Upper lobe of right lung (tissue), 1 donor: ENCODE measurements at places on chromosomes 13 and 19. TPM values are rescaled to one million over a fixed set of nuclear protein-coding genes. Genes with fewer than 3 reads are reported as not detected.

The OR7G1 gene
- not detected for total RNA-seq

DNA sequence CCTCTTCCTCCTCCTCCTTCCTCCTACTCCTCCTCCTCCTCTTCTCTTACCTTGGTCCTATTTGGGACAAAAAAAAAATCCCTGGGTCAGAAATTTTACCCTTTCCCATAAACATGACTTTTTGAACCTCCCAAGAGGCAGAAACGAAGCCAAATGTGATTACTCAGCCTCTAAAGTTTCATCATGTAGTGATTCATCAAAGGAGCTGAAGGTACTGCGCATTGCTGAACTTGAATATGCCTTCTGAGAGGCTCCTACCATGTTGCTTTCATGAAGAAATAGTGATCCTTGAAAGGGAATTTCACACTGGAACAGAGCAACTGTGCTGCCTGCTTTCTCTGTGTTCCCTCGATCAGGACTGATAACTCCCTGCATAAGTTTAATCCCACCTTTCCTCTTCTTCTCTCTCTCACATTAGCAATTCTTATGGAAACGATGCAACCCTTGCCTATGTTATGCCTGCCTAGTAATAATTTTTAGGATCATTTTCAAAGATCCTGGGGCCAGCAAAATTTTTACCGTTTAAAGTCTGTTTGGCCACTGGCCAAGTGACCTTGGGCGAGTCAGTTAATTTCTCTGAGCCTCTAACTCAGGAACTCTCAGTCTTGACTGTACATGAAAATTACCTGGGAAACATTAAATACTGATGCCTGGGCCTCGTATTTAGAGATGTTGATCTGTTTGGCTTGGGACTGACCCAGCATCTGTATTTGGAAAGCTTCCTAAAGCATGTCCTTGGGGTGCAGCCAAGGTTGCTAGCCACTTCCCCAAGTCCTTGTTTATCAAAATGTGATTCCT lies 149.5 kb downstream of the DCT start:
- no peak for DNase-seq
- no peak overlapping the region for H3K27ac ChIP-seq
- no peak overlapping the region for H3K4me3 ChIP-seq

- peak; percentile 75 for DNase-seq
- peaks cover 21% of the 10 kb centered on the region for H3K36me3 ChIP-seq
- H3K4me3 ChIP-seq, result peak overlapping the region; percentile 4
- peak overlapping the region; percentile 82 for H3K27ac ChIP-seq
- H3K27me3 ChIP-seq, result no peaks in the 10 kb centered on the region
- H3K4me1 ChIP-seq, result peaks cover 78% of the 10 kb centered on the region
These were observed 53.4 kb downstream of the TSSK6 start for GRCh38 chr19:19461671-19462622.

DNA sequence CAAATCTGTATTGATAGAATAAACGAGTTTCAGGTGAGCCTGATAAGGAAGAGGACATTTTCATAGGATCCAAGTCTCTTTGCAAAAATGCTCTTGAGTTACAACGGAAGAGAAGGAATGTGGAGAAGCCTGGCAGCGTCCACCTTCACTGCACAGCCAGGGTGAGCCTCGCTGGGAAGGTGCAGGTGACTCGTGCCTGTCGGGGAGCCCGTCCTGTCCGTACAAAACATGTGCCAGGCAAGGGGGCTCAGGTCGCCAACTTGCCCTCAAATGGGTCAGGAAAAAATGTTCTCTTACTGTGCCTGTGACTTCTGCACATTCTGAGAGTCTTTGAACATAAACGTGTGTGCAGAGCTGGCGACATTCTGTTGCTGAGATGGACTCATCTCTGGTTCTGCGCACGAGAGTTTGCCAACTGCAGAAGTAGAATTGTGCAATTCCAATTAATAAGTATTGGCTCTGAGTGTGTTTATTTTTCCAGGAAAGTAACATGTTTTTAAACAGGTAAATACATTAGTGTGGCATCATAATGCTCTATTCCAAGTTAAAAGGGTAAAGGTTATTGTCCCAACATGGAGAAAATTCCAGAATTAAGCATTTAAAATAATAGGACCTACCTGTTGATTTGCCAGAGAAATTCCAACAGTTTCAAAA lies 28.6 kb downstream of the NAXD start:
- no peaks in the 10 kb centered on the region for H3K27me3 ChIP-seq
- H3K4me3 ChIP-seq, result no peak overlapping the region
- H3K4me1 ChIP-seq, result no peaks in the 10 kb centered on the region
- no peak for DNase-seq
- no peak overlapping the region for H3K27ac ChIP-seq

DNA sequence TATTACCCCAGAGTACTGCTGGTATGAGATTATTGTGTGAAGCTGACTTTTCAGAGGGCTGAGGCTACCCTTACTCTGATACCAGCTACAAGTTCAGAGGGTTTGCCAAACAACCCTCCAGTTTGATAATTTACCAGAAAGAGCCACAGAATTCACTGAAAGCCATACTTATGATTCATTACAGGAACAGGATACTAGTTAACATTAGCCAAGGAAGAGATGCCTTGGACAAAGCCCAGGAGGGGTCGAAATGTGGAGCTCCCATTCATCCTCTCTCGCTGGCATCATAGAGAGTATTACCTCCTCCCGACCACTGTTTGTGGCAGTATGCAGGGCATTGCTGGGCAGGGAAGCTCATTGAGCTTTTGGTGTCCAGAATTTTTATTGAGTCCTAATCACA lies 364.3 kb downstream of the KCNRG start:
- no peak overlapping the region for H3K4me3 ChIP-seq

DNA sequence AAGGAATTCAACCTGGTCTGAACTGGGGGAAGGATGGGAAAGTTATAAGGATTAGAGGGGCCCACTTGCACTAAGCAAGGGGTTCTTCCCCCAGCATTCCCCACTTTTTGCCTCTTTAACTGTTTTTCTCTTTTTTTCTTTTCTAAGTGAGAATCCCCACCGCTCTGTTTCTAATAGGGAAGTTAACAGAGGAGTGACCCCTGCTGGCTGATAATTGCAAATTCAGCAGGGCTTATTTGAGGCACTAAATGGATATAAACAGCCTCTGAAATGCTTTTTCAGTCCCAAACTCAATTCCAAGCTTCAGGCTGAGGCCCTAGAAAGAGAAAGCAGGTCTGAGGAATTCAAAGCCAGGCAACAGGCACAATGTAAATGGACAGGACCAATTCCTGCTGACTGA lies 38.2 kb upstream of the CEACAM21 start:
- no peak for DNase-seq
- H3K4me1 ChIP-seq, result peaks cover 27% of the 10 kb centered on the region
- H3K36me3 ChIP-seq, result no peaks in the 10 kb centered on the region

DNA sequence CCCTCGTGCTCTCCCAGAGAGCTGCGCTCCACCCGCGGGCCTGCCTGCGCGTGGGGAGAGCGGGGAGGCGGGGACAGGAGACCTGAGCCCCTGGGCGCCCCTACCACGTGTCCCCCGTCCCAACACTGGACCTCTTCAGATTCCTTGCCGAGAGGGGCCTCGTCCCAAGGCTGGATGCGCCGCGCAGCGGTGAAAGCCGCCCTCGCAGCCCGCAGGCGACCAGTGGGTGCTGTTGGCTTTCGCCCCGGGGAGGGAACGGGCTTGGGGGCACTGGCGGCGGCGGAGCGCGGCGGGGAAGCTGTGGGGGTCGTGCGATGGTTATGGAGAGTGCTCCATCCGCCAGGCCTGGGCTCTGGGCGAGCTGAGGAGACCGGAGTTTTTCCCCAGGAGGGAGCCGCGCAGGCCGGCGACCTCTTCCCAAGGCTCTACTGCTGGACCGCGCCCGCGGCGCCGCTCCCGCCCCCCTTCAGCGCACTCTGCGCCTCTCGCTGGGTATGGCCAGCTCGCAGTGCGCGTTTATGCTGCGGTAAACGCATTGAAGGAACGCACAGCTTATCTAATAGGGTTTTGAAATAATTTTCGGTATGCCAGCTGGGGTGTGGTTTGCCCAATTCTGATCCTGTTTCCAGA lies 17.2 kb upstream of the RNF17 start:
- no peak overlapping the region for H3K27ac ChIP-seq
- peak overlapping the region; percentile 19 for H3K4me3 ChIP-seq
- H3K27me3 ChIP-seq, result peaks cover 35% of the 10 kb centered on the region
- no peak for DNase-seq

- H3K4me3 ChIP-seq, result peak overlapping the region; percentile 58
- peaks cover 42% of the 10 kb centered on the region for H3K27me3 ChIP-seq
- H3K36me3 ChIP-seq, result no peaks in the 10 kb centered on the region
These were observed 2.5 kb downstream of the ICAM5 start for GRCh38 chr19:10292206-10292788.

The ATCAY gene
- total RNA-seq, result not detected

DNA sequence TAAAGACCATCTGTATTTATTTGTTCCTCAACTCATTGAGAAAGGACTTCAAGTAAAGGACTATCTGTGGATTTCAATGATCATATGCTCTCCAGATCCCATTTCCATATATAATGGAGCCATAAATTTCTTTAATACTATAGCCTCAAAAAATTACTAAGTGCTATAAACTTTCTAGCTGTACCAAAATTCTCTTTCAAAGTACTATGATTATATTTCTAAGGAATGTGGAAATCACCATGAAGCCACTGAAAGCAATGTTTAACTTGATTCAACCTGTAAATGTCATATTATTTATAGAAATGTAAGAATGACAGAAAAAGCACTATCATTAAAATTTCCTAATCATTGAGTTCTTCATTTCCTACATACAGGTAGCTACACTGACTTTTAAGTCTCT lies 20.7 kb downstream of the TBC1D4 start:
- H3K27ac ChIP-seq, result no peak overlapping the region
- no peak for DNase-seq
- no peaks in the 10 kb centered on the region for H3K4me1 ChIP-seq
- H3K36me3 ChIP-seq, result no peaks in the 10 kb centered on the region
- H3K27me3 ChIP-seq, result no peaks in the 10 kb centered on the region

- DNase-seq, result no peak
- H3K27ac ChIP-seq, result no peak overlapping the region
- H3K27me3 ChIP-seq, result peaks cover 37% of the 10 kb centered on the region
- H3K36me3 ChIP-seq, result no peaks in the 10 kb centered on the region
- peaks cover 10% of the 10 kb centered on the region for H3K4me1 ChIP-seq
These were observed 1.7 kb upstream of the SLITRK5 start for GRCh38 chr13:87669379-87669978.

GRCh38 chr13:47890146-47890814 lies 110.8 kb downstream of the SUCLA2 start:
- H3K4me3 ChIP-seq, result no peak overlapping the region
- no peak for DNase-seq
- H3K27me3 ChIP-seq, result no peaks in the 10 kb centered on the region
- H3K36me3 ChIP-seq, result no peaks in the 10 kb centered on the region
- H3K4me1 ChIP-seq, result no peaks in the 10 kb centered on the region
- H3K27ac ChIP-seq, result no peak overlapping the region

- no peaks in the 10 kb centered on the region for H3K4me1 ChIP-seq
- H3K4me3 ChIP-seq, result no peak overlapping the region
- peaks cover 12% of the 10 kb centered on the region for H3K27me3 ChIP-seq
- no peaks in the 10 kb centered on the region for H3K36me3 ChIP-seq
- no peak overlapping the region for H3K27ac ChIP-seq
These were observed 14.1 kb upstream of the PCDH8 start for GRCh38 chr13:52862358-52863206.

DNA sequence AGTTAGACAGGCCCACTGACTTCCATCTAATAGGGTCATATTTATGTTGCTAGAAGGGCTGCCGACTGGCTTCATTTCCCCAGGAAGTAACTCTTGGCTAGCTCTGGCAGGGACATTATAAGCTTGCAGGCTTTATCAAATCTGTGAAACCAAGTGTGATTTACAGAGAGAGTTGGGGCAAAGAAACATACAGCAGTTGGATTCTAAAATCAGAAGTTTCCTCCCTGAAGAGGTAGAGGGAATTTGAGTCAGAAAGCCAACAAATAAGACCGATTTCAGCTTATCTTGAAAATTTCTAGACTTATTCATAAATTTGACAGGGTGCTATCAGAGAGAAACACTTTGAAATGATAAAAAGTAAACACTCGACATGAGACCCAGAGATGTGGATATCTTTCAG lies 407.8 kb downstream of the OLFM4 start:
- no peak overlapping the region for H3K4me3 ChIP-seq
- no peaks in the 10 kb centered on the region for H3K36me3 ChIP-seq
- DNase-seq, result no peak
- no peaks in the 10 kb centered on the region for H3K27me3 ChIP-seq
- H3K27ac ChIP-seq, result no peak overlapping the region
- H3K4me1 ChIP-seq, result no peaks in the 10 kb centered on the region

GRCh38 chr19:19602136-19602712 lies 16.3 kb downstream of the PBX4 start:
- no peak for DNase-seq
- no peak overlapping the region for H3K4me3 ChIP-seq
- H3K27me3 ChIP-seq, result no peaks in the 10 kb centered on the region
- H3K27ac ChIP-seq, result no peak overlapping the region
- no peaks in the 10 kb centered on the region for H3K4me1 ChIP-seq
- H3K36me3 ChIP-seq, result no peaks in the 10 kb centered on the region

GRCh38 chr13:48411147-48411794 lies 1.6 kb downstream of the LPAR6 start:
- no peaks in the 10 kb centered on the region for H3K36me3 ChIP-seq
- H3K27ac ChIP-seq, result peak overlapping the region; percentile 88
- no peak for DNase-seq
- H3K4me3 ChIP-seq, result peak overlapping the region; percentile 68
- peaks cover 23% of the 10 kb centered on the region for H3K4me1 ChIP-seq

The TINCR gene
- 5.6 TPM for total RNA-seq

DNA sequence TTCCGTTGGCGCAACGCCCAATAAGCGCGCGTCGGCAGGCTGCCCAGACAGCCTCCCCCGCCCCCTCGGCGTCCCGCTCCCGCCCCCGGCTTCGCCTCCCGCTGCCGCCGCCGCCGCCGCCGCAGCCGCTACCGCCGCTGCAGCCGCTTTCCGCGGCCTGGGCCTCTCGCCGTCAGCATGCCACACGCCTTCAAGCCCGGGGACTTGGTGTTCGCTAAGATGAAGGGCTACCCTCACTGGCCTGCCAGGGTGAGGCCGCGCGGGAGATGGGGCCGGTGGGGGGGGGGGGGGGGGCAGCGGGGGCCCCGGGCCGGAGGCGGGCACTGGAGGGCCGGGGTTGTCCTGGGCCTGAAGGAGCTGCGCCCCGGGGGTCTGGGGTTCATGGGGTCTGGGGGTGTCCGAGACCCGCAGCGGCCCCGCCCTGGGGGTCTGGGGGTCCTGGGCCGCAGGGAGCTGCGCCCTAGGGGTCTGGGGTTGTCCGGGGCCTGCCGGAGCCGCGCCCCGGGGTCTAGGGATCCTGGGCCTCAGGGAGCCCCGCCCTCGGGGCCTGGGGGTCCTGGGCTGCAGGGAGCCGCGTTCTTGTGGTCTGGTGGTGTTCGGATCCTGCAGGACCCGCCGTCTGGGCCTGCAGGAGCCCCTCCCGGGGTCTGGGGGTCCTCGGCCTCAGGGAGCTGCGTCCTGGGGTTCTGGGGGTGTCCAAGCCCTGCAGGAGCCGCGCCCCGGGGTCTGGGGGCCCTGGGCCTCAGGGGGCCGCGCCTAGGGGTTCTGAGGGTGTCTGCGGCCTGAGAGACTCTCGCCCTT lies at the start of gene HDGFL2:
HDGFL2 (plus strand) TSS at position 124 of the 801 bp plus-strand sequence; CDS start at position 178, 54 bp downstream.
- peak within 1 kb of the TSS; percentile 93 for H3K4me3 ChIP-seq
- DNase-seq, result no peak
- peaks cover 22% of the 10 kb centered on the region for H3K4me1 ChIP-seq
- H3K36me3 ChIP-seq, result peaks cover 17% of the 10 kb centered on the region

DNA sequence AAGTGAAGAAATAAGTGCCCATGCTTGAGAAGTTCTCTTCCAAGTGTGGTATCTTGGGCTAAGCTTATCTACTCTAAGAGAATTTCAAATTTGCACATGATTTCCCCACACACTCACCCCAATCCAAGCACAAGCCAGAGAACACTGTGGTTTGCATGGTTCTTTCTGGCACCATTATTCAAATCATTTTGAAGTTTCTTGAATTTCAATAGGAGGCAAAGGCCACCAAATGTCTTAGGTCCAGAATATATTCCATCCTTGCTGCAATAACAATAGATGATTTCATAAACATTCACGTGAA lies 359.7 kb downstream of the IRS2 start:
- H3K4me1 ChIP-seq, result no peaks in the 10 kb centered on the region
- H3K27me3 ChIP-seq, result no peaks in the 10 kb centered on the region
- DNase-seq, result no peak
- H3K4me3 ChIP-seq, result no peak overlapping the region
